ENCODE measurements at places on chromosomes 4 and X.
A peak's percentile ranks its signal among the peaks of the same experiment; 100 is the strongest.

GRCh38 chr4:76905521-76905920 is 7.6 kb upstream of the SOWAHB start:
- no peak for DNase-seq

GRCh38 chr4:153480704-153481103 is 14.5 kb downstream of the TMEM131L start:
- DNase-seq: no peak

- DNase-seq: no peak
These were observed 402.4 kb upstream of the NDST4 start for GRCh38 chr4:115515772-115516171.

DNA sequence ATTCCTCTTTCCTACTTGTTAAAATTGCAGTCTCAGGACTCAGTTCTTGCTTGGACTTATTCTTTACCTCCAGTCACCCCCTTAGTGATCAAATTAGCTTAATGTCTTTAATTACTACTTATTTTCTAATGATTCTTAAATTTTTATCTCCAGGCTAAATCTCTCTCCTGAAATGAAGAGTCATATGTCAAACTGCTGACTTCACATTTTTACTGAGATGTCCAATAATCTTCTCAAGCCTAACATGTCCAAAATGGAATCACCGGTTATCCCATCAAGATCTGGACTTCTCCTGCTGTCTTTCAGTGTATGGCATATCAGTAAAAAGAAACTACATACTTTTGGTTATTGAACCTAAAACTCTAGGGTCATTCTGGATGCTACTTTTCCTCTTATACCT is 332.3 kb upstream of the HTR2C start:
- no peak for DNase-seq

DNA sequence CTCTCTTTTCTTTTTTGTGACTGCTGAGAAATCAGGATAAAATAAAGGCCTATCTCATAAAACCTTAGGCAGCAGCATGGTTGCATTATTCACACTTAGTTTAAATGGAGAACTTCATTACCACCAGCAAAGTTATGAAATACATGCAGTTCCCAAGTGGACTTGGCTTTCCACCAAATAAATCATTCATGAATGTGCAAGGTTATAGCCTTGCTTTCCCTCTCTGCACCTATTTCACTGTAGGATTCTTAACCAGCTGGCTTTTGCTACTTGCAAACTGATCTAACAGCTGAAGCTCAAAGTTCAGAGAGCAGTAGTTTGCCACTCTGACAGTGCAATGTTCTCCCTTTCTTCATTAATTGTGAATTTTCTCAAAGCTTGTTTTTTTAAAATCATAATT is 140.1 kb upstream of the SMIM31 start:
- DNase-seq: no peak

DNA sequence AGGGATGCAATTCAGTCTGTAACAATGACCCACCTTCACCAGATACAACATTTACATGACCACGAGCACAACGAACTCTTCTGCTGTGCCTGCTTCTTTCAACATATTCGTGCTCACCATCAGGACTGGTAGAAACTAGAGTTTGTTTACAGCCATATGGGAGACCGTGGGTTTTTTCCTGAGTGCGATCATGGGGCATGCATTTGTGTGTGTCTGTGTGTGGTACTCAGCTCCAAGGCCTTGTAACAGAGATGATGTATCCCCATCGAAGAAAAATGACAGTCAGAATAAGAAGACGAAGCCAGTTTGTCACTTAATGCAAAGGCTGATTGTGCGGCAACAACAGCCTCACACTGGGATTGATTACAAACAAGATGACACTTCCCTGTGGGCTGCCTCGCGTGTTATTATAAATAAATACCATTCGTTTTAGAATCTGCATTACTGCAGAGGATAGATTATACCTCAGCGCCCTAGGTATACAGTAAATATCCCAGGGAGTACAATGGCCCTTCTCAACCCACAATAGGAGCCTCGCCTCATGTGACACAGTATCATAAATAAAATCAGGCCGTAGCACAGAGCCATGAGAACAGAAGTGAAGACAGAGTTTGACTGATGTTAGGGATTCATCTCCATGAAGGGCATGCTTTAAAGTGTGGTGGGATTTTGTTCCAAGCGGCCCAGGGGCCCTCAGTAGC is 97.3 kb upstream of the NOCT start:
- no peak for DNase-seq

GRCh38 chrX:80573275-80573674 is 153.0 kb downstream of the TENT5D start:
- no peak for DNase-seq

GRCh38 chr4:74157154-74157553 is 764 bp upstream of the MTHFD2L start:
- DNase-seq: no peak

- no peak for DNase-seq
These were observed 400.1 kb upstream of the NWD2 start for GRCh38 chr4:36844448-36844847.

DNA sequence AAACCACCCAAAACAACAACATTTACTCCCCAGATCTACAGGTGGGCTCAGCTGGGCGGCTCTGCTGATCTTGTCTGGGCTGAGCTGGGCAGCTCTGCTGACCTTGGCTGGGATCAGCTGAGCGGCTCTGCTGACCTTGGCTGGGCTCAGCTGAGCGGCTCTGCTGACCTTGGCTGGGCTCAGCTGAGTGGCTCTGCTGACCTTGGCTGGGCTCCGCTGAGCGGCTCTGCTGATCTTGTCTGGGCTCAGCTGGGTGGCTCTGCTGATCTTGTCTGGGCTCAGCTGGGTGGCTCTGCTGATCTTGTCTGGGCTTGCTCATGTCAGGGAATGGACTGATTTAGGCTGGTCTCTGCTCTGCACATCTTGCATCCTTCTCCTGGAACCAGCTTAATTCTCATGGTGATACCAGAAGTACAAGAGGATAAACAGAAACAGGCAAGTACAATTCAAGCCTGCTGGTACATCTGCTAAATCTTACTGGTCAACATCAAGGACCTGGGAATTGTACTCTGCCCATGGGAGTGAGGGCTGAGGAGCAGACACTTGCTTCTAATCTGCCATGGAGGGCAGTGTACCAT is 248.5 kb upstream of the PSAPL1 start:
- no peak for DNase-seq

DNA sequence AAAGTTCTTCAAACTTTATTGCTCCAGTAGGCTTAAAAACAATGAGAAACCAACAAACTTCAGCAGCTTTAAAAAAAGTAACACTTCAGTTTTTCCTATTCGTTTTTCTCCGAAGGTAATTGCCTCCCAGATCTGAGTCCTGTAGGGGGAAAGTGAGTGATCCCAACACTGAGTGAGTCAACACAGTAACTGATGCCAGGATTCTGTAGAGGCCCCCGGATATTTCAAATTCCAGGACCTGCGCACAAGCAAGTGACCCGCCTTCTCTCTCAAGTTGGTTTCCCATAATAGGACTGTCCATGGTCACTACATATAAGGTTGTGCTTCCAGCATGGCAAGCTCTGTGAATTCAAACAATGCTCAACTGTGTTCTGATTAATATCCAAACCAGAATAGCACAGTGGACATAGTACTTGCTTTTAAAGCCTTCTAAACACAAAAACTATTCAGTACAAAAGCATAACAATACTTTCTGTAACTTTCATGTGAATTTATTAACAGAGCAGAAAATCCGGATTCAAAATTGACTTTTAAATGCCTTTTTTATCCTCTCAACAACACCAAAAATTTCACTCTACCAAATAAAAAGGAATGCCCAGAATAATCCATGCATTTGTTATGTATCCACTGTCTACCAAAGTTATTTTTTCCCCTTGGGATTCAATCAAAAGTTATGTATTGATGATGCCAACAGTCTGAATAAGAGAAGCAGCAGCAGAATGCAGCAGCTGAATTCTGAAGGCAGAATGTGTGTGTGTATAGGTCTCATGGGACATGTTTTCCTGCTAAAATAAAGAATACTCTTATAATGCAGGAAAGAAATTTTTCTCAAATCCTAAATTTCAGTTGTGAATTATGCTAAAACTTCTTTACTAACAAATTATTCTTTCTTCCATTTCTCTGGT is at the start of gene DMD:
Gene DMD (minus strand): TSS at position 194 of the 905 bp plus-strand sequence. CDS start 237 bp downstream, outside the sequence.
- no peak for DNase-seq

DNA sequence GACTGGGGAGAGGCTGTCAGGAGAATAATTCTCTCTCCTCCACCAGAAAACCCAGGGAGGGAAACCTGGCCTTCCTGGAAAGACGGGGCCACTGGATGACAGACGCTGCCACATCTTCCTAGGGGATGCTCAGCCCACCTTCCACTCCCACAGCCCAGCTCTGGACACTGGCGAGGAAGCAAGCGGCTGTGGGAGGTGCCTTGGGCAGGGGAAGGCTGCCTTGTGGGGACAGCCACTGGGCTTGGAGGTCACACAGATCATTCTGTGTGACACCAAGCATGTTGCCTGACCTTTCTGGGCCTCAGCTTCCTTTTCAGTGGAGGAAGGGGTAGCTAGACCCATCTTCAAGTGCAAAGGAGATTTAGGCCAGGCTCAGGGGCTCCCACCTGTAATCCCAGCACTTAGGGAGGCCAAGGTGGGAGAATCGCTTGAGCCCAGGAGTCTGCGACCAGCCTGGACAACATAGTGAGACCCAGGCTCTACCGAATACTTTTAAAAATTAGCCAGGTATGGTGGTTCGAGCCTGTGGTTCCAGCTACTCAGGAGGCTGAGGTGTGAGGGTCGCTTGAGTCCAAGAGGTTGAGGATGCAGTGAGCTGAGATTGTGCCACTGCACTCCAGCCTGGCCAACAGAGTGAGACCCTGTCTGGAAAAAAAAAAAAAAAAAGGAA is 9.8 kb upstream of the MSX1 start:
- DNase-seq: no peak

DNA sequence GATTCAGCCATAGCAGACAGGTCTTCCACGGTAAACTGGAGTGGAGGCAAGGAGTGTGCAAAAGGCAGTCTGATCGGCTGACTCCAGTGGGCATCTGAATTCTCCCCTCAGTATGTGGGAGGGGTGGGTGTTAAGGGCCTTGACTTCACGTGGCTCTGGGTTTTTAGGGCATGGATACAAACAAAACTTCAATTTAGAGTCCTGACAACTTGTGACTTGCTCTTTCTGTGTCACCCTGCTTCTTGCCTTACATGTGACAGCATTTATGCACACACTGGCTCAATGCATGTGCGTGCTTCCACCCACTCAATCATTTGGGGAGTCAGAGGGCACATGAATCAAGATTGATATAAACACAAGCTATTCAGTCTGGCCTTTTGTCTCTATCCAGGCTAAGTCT is 17.5 kb downstream of the PLP1 start:
- no peak for DNase-seq

DNA sequence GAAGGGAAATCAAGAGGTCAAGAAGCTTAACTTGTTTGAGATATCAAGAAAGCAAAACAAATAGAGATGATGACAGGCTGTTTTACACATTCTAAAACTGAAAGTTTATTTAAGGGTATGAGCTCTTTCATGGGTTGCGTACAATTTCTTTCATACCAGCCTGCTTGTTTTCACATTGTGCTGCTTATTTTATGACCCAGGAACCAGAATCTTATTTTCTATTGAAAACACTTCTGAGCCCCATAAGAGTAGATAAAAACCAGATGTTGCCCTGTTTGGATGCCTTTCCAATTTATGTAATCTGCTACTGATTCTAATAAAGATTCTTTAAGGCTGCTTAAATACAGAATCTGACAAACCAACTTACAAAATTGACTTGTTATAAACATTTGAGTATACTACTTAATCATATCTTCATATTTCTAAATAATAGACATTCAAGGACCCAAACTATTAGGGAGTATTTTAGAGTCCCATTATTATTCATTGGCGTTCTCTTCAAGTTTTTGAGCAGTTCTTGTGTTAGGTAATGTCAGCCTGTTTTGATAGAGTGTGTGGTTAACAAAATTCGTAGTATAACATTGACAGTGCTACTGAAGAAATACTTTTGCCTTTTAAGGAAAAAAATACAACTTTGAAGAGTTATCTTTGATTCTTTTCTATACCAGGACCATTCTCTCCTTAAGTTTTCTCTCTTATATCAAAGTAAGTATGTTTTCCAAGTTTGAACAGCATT is 74.4 kb downstream of the PDLIM5 start:
- DNase-seq: no peak

DNA sequence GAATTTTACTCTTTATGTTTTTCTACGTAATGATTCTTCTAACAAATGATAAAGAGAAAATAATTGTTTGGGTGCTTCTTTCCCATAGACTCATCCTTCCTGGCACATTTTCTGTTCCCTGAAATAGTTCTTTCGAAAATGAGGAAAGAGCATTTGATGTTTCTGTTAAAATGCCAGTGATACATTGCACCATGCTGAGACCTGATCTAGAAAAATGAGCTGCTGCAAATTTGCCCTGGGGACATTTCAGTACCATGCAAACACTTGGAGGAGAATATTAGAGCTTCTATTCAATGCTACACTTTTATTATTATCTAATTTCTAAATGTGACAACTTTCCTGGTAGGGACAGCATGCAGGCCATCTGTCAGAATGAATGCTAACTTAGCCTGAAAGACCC is 83.3 kb downstream of the C4orf33 start:
- no peak for DNase-seq

- no peak for DNase-seq
These were observed 61.0 kb downstream of the ZCCHC12 start for GRCh38 chrX:118884552-118885138.

- no peak for DNase-seq
These were observed 17.4 kb downstream of the IRAK1 start for GRCh38 chrX:154002215-154002719.

- no peak for DNase-seq
These were observed 11.4 kb upstream of the TAPT1 start for GRCh38 chr4:16237715-16238114.

- peak; percentile 2 for DNase-seq
These were observed 126.7 kb upstream of the MBNL3 start for GRCh38 chrX:132615391-132616131.

- peak; percentile 4 for DNase-seq
These were observed 783 bp downstream of the RBPJ start for GRCh38 chr4:26321373-26322221.

DNA sequence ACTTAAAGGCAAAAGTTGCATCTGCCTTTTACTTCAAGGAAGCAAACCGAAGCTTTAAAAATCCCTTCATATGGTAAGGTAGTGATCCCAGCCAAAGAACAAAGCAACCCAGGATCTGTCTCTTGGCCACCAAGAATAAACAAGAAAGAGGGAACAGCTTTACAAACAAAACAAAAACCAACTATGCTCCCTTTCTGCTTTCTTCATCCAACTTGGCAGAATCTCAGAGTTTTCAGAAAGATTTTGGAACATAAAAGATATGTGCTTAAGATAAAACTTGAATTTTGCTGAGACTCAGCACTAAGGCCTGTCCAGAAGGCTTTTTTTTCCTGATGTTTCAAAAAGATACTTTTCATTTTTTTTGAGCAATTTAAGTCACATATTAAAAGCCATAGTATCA is 94.0 kb downstream of the COL4A6 start:
- DNase-seq: no peak

GRCh38 chr4:122552898-122553297 is 68.0 kb downstream of the IL21 start:
- no peak for DNase-seq

Data from stimulated activated CD8-positive, alpha-beta memory T cell treated with anti-CD3 and anti-CD28 coated beads, Interleukin-4, amount 100 ng/mL, for 1 hour (primary cell).